Natural killer cell (primary cell): ENCODE measurements at places on chromosomes 13 and 19. TPM values are rescaled to one million over a fixed set of nuclear protein-coding genes. Genes with fewer than 3 reads are reported as not detected.

The ZNF317 gene
- 82.8 TPM for total RNA-seq

GRCh38 chr19:13060964-13061927 is 41.4 kb downstream of the LYL1 start:
- no peak overlapping the region for H3K27ac ChIP-seq
- peak overlapping the region; percentile 27 for H3K4me3 ChIP-seq
- H3K36me3 ChIP-seq = no peaks in the 10 kb centered on the region
- H3K27me3 ChIP-seq = peaks cover 7% of the 10 kb centered on the region

GRCh38 chr13:52851137-52851962 is 2.9 kb upstream of the PCDH8 start:
- no peaks in the 10 kb centered on the region for H3K36me3 ChIP-seq
- no peak for DNase-seq
- peak overlapping the region; percentile 19 for H3K4me3 ChIP-seq
- peaks cover 19% of the 10 kb centered on the region for H3K4me1 ChIP-seq

DNA sequence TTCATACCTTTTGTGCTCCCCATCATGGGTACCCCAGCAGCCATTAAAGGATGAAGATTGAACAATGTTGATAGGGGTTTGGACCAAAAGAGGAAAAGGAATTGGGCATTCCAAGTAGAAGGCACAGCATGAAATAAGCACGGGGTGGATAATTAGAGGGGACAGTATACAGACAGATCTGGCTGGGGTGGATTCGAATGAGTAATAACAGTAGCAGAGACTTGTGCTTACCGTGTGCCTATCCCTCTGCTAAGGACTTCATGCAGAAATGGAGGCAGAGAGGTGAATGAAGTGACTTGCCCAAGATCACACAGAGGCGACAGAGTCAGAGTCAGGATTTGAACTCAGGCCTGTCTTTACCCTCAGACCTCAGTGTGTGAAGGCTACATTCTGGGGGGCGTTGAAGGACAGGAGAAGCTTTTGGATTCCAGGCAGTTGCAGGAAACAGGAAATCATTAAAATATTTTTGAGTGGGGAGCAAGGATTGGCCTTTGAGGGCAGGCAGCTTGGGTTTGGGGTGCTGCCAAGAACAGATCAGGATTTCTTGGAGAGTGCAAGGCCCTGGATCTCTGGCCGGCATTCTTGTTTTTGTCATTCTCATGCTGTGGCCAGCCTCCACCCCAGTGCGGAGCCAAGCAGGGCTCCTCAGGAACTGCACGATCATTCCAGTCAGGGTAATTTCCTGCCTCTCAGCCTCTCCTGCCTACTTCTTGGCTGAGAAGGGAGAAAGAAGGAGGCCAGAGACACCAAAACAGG is 18.7 kb downstream of the PAF1 start:
- peaks cover 52% of the 10 kb centered on the region for H3K36me3 ChIP-seq
- no peaks in the 10 kb centered on the region for H3K4me1 ChIP-seq
- no peak for DNase-seq
- no peaks in the 10 kb centered on the region for H3K27me3 ChIP-seq
- H3K27ac ChIP-seq = no peak overlapping the region
- H3K4me3 ChIP-seq = no peak overlapping the region

DNA sequence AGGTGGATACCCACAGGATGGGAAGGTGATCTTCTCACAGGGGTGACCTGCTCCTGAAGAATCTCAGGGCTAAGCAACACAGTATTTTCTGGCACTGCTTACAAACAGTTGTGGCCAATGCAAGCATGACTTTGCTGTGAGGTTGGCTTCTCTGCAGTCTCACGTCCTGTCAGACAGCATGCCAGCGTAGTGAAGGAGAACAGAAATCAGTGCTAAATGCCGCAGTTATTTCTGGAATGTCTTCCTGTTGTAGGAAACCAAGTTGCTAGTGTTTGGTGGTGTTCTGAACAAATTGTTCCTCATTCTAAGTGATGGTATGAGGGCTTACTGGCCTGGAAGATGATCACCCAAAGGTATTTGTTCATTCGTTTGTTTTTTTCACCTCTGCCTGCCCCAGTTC is 320.1 kb downstream of the MTUS2 start:
- H3K4me3 ChIP-seq = no peak overlapping the region
- no peak overlapping the region for H3K27ac ChIP-seq
- H3K27me3 ChIP-seq = no peaks in the 10 kb centered on the region
- H3K4me1 ChIP-seq = no peaks in the 10 kb centered on the region

GRCh38 chr19:29326351-29326750 is 113.4 kb upstream of the UQCRFS1 start:
- H3K4me1 ChIP-seq = no peaks in the 10 kb centered on the region
- H3K36me3 ChIP-seq = no peaks in the 10 kb centered on the region
- no peak overlapping the region for H3K4me3 ChIP-seq
- DNase-seq = no peak
